ENCODE measurements at places on chromosomes 4 and X. TPM values are rescaled to one million over a fixed set of nuclear protein-coding genes. Genes with fewer than 3 reads are reported as not detected.

DNA sequence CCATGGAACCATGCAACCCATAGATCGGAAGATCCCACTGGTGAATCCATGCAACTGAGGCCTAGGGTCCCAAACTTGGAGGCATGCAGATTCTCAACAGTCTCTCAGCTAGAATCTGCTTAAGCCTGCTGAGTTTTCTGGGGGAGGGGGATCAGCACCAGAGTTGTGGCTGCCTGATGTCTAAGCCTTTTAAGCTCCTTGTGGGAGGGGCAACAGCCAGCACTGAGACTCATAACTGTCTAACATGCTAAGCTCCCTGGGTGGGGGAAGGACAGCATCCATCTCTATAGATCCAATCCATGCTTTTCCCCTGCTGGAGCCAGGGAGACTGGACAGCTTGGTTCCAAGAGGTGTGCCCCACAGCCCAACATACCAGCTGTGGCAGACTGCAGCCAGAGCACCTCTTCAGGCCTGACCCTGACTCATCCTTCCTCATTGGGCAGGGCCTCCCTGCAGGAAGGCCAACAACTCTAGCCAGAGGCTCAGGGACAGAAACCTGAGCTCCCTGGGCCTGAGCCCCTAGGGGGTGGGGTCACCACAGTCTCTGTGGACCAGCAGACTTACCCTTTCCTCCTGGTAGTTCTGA is 300.1 kb upstream of the SLC7A11 start:
- H3K36me3 ChIP-seq: no peaks in the 10 kb centered on the region
- no peak overlapping the region for H3K4me3 ChIP-seq
- no peaks in the 10 kb centered on the region for H3K4me1 ChIP-seq
- no peak for DNase-seq
- no peak overlapping the region for H3K27ac ChIP-seq
- H3K27me3 ChIP-seq: no peaks in the 10 kb centered on the region

GRCh38 chrX:78622831-78623230 is 36.3 kb downstream of the RTL3 start:
- DNase-seq: no peak
- no peak overlapping the region for H3K27ac ChIP-seq
- no peak overlapping the region for H3K4me3 ChIP-seq

DNA sequence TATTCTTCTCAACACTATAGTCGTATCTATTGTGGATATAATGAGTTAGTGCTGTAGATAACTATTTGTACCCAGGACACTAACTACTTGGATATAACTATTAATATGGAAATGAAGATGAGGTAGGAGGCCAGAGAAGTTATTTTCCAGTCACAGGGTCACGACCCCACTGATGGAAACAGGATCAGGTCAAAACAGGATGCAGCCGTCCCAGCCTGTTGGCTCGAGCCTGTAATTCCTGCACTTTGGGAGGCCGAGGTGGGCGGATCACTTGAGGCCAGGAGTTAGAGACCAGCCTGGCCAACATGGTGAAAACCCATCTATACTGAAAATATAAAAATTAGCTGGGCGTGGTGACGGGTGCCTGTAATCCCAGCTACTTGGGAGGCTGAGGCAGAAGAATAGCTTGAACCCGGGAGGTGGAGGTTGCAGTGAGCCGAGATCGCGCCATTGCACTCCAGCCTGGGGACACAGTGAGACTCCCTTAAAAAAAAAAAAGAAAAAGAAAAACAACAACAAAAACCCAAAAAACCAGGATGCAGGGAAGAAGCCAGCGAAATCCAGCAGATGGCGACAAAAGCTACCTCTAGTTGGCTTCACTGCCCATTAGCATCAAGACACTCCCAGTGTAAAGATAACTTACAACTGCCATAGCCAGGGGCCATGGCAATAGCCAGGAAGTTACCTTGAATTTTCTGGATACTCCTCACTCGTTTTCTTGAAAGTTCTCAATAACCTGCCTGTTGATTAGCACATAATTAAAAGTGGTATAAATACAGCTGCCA is 37.9 kb upstream of the NKAP start:
- no peak overlapping the region for H3K27ac ChIP-seq
- H3K36me3 ChIP-seq: no peaks in the 10 kb centered on the region
- no peak overlapping the region for H3K4me3 ChIP-seq

- no peaks in the 10 kb centered on the region for H3K27me3 ChIP-seq
- DNase-seq: no peak
- no peaks in the 10 kb centered on the region for H3K36me3 ChIP-seq
- no peaks in the 10 kb centered on the region for H3K4me1 ChIP-seq
These were observed 327.0 kb upstream of the NOCT start for GRCh38 chr4:138688408-138689085.

DNA sequence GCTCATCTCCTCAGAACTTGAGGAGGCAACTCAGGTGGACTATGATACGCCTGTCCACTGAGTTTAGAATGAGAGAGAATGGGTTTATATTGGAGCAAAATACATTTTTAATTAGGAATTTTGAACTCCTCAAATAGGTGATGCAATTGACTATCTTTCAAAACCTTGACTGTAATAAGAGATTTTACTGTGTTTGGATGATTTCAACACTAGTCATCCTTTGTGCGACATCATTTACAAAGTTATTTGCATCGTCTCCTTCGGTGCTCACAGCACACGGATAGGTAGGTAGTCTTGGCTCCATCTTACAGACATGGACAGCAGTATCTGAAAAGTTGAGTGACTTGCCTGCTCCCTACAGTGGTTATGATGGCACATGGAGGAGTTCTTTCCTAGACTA is 67.0 kb downstream of the AASDH start:
- H3K27ac ChIP-seq: no peak overlapping the region
- H3K4me3 ChIP-seq: no peak overlapping the region
- no peaks in the 10 kb centered on the region for H3K36me3 ChIP-seq
- H3K4me1 ChIP-seq: no peaks in the 10 kb centered on the region

TCEAL1 gene
- total RNA-seq: 11.2 TPM

WFS1 gene
- 12.7 TPM for total RNA-seq

PCSK1N gene
- total RNA-seq: 6.0 TPM
